Stimulated activated CD4-positive, alpha-beta T cell treated with anti-CD3 and anti-CD28 coated beads, Interleukin-2, amount 100 ng/mL, for 48 hours (primary cell): ENCODE measurements at places on chromosomes 5 and 9.
A peak's percentile ranks its signal among the peaks of the same experiment; 100 is the strongest.

- DNase-seq = no peak
These were observed 56.1 kb upstream of the AFAP1L1 start for GRCh38 chr5:149215478-149216090.

- peak; percentile 57 for DNase-seq
These were observed 21.6 kb downstream of the UBAC1 start for GRCh38 chr9:135939351-135940265.

DNA sequence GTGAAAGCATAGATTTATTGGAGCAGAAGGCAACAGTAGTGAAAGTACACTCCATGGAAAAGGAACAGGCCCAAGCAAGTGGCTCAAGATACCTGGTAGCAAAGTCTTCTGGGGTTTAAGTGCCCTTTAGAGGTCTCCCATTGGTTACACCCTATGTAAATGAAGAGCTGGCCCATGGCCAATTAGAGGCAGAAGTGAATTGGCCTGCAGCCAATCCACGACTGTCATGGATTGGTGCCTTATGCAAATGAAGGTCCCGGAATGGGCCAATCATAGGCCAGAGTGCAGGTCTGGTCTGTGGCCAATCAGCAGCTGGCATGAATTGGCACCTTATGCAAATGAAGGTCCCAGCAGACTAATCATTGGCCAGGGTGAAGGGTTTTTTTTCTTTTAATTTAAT is 64.2 kb upstream of the PCSK5 start:
- DNase-seq = no peak

- DNase-seq = no peak
These were observed 124.7 kb downstream of the GALNT10 start for GRCh38 chr5:154315196-154315595.

DNA sequence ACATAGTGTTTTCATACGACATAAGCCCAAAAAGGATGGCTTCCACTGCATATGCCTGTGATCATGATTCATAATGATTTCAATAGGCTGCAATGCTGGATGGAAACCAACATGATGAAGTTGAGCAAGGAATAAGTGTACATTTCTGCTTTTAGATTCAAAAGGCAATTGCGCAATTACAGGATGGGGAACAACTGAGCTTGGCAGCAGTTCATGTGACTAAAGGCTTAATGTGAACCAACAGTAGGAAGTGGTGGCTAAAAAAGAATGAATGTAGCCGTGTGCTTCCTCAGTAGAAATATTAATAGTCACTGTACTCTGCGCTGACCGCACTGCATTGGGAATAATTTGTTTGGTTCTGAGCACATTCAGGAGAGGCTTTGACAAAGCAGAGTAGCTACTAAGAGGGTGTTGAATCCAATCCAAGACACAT is 51.2 kb downstream of the SLC1A3 start:
- DNase-seq = no peak

- no peak for DNase-seq
These were observed 6.8 kb upstream of the HNRNPA0 start for GRCh38 chr5:137760719-137761516.

- no peak for DNase-seq
These were observed 75.6 kb upstream of the SPRY4 start for GRCh38 chr5:142400415-142400814.

DNA sequence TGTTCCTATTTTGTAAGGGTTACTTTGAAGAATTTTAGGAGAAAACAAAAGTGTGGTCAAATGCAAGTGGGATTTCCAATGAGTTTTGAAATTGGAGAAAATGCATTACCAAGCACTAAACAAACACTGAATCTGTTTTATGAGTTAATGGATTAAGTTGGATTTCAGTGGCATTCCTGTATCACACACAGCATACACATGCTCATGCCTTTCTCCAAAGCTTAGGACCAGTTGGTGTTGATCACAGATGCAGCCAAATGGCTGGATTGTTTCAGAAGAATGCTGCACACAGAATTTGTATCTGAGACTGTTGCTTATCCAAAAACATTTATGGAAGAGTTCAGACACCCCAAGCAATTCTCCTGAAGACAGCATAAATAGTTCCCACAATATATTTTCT is 611.1 kb downstream of the ACTL7B start:
- no peak for DNase-seq

DNA sequence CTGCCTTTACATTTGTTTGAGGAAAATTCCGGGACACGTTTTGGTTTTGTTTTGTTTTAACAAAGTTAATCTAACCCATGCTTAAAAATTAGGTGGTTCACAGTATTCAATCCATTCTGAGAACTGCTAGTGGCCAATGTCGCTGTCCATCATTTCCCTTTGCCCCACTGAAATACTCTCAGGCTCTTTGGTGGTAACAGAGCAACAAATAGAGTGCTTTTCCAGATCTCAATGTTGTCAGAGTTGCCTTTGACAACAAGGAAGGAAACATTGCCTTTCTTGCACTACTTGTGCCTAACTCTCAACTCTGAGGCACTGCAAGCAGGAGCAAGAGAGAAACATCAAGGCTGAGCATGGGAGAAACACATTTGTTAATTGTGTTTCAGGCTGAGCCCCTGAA is 154.0 kb downstream of the MCTP1 start:
- DNase-seq = no peak

DNA sequence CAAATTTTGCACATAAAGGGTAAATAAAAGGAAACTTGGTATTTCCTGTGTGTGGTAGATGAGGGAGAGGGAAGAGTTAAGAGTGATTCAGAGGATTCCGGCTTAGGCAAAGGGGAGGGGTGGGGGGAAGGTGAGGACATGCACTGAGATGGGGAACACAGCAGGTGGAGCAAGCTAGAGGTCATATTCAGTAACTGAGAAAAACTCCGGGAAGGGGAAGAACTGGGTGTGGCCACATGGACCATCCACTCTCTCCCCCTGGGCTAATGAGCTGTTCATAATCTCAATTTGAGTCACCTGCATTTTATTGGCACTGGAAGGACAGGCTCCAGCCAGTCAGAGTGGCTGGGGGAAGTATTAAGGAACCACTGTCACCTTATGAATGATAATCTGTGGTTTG is 45.1 kb upstream of the UGCG start:
- DNase-seq = no peak

- DNase-seq = no peak
These were observed 40.5 kb upstream of the CDH18 start for GRCh38 chr5:20028506-20028905.

DNA sequence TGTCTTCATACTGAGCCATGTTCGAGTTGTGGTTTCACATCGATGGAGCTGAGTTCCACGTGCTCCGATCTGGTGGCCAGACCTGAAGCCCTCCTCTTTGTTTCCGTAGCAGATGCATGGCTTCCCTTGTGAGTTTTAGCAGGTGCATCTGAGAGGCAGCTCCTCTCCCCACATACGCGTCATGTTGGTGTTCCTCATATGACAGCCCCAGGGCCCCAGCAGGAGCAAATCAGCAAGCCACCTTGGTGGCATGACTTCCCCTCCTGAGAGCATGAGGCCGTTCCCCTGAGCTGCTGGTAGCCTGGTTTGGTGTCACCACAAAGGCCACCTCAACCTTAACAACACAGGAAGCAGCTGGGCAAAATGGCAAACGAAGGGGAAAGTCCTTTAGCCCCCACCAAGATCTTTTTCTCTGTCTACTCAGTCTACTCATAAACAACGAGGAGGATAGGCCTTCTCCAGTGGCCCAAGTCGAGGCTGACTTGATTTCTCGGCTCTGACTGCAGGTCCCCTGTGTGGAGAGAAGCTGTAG is 5.9 kb downstream of the CYFIP2 start:
- DNase-seq = peak; percentile 70

DNA sequence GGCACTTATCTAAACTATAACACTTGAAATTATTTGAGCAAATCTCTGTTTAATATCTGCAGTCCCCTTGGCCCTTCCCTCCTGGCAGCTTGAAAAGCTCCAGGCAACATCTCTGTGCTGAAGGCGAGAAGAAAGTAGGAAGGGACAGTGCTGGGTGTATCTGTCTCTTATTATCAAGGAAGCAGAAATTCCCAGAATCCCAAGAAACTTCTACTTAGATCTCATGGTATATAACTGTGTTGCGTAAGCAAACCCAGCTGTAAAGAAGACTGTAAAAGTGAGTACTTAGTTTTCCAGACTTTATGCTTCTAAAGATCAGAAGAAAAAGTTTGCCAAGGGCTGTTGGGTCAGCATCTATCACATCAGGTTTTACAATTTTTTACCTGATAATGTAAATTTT is 1869.8 kb downstream of the MAT2B start:
- DNase-seq = no peak

GRCh38 chr9:112761912-112762655 is 11.5 kb downstream of the SNX30 start:
- no peak for DNase-seq
